ENCODE measurements at places on chromosomes 1 and 21.

- no peak for DNase-seq
Measured at GRCh38 chr1:27100335-27101053, 54.4 kb downstream of the SLC9A1 start.

GRCh38 chr1:238652346-238652968 is 733.9 kb upstream of the CHRM3 start:
- no peak for DNase-seq

- DNase-seq: no peak
Measured at GRCh38 chr1:170874671-170875070, 60.7 kb upstream of the MROH9 start.

GRCh38 chr1:32406629-32407111 is 12.4 kb upstream of the BSDC1 start:
- DNase-seq: no peak

DNA sequence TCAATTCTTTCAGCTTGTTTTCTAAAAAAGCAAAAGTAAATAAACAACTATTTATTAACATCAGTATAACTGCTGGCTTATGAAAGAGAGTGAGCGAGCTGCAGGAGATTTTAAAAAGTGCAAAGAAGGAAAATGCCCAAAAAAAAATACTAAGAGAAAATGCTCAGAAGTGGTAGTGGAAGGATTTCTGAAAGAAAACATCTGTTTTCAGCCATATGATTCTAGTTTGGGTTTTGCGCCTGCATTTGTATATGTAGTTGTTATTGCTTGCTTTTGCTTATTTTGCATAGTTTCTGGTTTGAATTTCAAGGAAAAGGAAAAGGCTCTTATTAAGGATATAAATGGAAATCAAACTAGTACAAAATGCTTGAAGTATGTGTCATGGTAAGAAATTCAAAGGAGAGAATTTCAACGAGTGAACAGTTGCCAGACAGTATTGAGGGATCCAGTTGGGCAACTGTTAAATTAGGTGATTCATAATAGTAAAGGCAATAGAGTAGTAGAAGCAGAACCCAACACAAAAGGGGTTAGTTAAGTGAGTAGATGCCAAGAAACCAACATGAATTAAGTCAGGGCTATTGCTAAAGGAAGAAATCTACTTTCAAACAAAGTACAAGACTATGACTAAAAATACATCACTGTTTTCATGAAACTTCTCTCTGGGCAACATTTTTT is 1.2 kb downstream of the GBP5 start:
- no peak for DNase-seq

DNA sequence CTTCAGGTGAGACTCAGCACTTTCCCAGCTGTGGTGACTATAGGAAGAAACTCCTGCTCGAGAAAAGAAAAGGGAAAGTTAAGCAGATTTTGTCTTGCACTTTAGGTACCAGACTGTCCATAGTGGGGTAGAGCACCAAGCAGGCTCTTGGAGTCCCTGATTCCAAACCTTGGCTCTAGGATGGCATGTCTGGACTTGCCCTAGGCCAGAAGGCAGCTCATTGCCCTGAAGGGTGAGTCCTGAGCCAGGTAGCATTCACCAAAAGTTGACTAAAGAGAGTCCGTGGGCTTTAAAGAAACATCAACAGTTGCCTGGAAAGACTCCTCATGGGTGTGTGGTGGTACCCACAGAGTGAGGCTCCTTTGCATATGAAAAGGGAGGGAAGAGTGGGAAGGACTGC is 145.2 kb upstream of the SNX7 start:
- DNase-seq: no peak

GRCh38 chr1:235710687-235711086 is 61.1 kb upstream of the GNG4 start:
- DNase-seq: no peak

DNA sequence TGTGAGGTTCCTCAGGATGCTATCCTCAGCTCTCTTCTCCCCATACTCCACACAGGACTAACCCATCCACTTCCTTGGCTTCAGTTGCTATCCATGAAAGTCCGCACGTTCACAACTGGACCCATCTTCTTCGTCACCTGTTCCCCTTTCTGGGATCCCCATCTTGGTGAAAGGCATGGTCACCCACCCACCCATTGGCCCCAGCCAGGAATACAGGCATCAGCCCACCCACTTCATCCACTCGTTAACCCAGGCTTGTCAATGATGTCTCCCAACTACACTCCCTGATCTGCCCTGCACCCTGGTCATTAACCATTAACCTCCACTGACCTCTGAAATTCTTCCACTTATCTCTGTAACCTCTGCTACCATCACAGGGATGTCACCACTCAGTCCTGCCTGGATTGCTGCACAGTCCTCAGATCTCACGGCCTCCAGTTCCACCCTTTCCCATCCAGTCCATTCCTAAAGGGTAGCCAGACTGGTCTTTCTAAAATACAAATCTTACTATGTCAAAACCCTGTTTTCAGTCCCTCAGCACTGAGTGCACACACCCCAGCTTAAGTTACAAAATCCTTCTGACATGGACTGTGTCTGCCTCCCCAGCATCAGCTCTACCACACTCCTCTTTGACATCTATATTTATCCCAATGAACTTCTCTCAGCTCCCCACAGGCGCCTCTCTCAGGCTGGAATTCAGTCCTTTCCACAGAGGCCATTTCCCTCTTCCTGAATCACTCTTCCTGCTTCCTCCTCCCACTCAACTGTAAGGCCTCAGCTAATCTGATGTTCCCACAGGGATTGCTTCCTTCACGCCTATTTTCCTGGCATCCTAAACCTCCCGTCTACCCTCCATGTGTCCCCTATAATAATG is 10.4 kb downstream of the PGLYRP4 start:
- DNase-seq: no peak

- no peak for DNase-seq
Measured at GRCh38 chr1:208209896-208210589, 34.1 kb downstream of the PLXNA2 start.
